ENCODE measurements at places on chromosomes 2 and 18. TPM values are rescaled to one million over a fixed set of nuclear protein-coding genes. Genes with fewer than 3 reads are reported as not detected.

FAM117B gene
- total RNA-seq = 9.8 TPM

DNA sequence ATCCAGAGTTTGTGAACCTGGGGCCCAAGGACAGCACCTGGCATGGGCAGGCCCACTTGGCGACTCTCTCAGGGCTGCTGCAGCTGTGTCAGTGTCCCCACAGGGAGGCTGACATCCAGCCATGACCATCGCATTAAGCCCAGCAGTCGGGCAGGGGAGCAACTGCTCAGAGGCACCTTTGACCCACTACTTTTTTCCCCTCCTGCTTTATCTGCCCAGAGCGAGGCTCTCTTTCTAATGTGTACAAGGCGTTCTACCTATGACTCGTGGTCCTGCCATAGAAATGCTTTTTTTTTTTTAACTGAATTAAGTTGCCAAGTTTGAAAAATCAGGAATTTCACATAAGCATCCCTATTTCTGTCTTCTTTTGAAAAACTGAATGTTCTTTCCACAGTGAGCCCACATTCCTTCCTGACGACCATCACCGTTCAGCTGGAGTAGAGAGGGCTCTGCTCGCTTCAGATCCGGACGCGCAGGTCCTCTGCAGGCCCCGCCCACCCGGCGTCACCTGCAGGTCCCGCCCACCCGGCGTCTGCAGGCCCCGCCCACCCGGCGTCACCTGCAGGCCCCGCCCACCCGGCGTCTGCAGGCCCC, 403 bp upstream of the CLUL1 start:
- peak overlapping the region; percentile 19 for H3K4me3 ChIP-seq
- H3K36me3 ChIP-seq = no peaks in the 10 kb centered on the region
- no peaks in the 10 kb centered on the region for H3K27me3 ChIP-seq
- DNase-seq = peak; percentile 28

TDRD15 gene
- total RNA-seq = not detected

TLX2 gene
- 0.72 TPM for total RNA-seq

ABHD1 gene
- 0.23 TPM for total RNA-seq

- H3K27ac ChIP-seq = no peak overlapping the region
- DNase-seq = no peak
- peaks cover 4% of the 10 kb centered on the region for H3K4me1 ChIP-seq
- H3K27me3 ChIP-seq = no peaks in the 10 kb centered on the region
- H3K36me3 ChIP-seq = no peaks in the 10 kb centered on the region
Measured at GRCh38 chr2:149104221-149104620, 65.7 kb downstream of the LYPD6B start.

DNA sequence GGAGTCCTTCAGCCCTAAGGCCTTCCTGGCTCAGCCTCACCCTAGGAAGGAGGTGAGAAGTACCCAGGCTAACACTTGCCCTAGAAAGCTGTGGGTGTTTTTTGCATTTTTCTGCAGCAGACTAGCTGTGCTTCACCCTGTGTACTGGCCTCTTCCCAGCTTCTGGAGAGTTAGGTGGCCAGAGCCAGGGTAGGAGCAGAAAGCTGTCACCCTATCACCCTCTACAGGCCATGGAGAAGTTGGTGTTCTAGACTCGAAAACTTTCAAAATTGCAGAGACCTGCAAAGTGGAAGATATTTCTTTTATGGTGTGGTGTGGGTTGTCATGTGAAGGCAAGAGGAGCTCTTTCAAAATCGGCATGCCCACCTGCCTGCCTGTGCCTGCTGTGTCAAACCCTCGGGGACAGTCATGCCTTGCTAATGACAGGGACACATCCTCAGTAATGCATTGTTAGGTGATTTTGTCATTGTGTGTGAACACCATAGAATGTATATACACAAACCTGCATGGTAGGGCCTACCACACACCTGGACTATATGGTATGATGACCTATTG, 29.8 kb downstream of the EHD3 start:
- no peak overlapping the region for H3K27ac ChIP-seq
- no peaks in the 10 kb centered on the region for H3K36me3 ChIP-seq
- H3K27me3 ChIP-seq = no peaks in the 10 kb centered on the region
- H3K4me1 ChIP-seq = no peaks in the 10 kb centered on the region
- H3K4me3 ChIP-seq = no peak overlapping the region
- no peak for DNase-seq

DNA sequence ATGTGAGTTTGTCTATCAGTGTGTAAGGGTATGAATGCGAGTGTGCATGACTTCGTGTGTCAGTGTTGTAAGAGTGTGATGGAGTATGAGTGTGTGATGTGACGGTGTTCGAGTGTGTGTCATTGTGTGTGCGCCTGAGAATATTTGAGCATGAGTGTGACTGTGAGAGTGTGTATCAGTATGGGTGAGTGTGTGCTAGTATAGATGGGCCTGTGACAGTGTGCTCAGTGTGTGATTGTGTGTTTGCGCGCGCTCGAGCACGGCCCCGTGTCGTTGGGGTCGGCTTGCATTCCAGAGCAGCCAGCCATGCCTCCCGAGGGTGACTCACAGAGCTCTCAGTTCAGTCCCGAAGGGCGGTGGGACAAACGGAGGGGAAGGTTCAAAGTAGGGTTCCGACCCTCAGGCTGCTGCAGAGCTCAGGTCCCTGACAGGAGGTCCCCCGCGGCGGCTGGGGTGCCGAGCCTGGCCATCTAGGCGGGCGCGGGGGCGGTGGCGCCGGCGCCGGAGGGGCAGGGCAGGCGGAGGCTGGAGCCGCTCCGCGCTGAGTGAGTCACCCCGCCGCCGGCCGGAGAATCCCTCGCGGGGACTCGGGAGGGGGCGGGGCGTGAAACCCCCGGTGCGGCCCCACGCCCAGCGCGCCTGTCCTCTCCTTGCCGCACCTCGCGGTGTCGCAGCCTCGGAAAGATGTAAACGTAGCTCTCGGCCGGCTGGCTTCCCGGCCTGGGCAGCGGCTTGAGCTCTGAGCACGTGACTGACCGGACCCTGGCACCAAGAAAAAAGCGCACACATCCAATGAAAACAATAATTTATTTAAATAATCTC, 3.8 kb downstream of the DLX2 start:
- peak overlapping the region; percentile 8 for H3K27ac ChIP-seq
- peak; percentile 90 for DNase-seq
- H3K36me3 ChIP-seq = no peaks in the 10 kb centered on the region
- 0 out of 2 replicates have a peak, but pooled peaks cover 2% of the 10 kb centered on the region for H3K27me3 ChIP-seq

- no peaks in the 10 kb centered on the region for H3K27me3 ChIP-seq
- no peak for DNase-seq
- H3K4me1 ChIP-seq = peaks cover 2% of the 10 kb centered on the region
- no peaks in the 10 kb centered on the region for H3K36me3 ChIP-seq
Measured at GRCh38 chr2:69575926-69576325, 67.6 kb downstream of the AAK1 start.

DNA sequence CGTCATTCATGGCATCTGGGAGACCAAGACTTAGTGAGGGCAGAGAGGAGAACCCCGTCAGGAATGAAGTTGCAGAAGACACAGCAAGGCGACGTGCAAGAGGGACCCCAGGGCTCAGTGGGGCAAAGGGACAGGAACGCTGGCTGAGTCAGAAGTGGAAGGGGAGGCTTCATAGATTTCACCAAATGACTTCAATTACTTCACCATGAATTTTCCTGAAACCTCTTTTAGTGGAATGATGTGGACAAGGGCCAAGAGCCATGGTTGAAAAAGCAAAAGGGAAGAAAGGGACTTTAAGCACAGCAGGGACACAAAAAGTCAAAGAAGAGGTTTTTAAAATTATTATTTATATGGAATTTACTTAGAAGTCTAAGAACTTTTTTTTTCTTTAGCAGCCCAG, 141.6 kb upstream of the PID1 start:
- H3K4me3 ChIP-seq = no peak overlapping the region
- no peak for DNase-seq
- peaks cover 8% of the 10 kb centered on the region for H3K4me1 ChIP-seq

DNA sequence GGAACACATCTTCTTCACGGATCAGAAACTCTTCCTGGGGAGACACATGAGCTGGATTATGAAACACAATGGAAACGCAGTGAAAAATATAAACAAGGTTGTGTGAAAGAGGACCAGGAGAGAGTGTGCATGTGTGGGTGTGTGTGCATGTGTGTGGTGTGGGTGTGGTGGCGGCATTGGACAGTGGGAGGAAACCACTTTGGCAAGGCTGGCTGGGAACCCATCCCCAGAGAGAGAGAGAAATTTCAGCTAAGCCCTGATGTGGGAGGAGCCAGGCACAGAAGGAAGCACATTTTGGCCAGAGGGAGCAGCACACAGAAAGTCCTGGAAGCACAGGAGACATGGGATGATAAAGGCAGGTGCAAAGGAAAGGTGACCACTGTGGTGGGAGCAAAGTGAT, 147.6 kb upstream of the COPS8 start:
- no peak for DNase-seq
- H3K27ac ChIP-seq = no peak overlapping the region
- no peaks in the 10 kb centered on the region for H3K4me1 ChIP-seq
- no peaks in the 10 kb centered on the region for H3K27me3 ChIP-seq

GRCh38 chr18:79584491-79585394, 94.9 kb upstream of the CTDP1 start:
- H3K27me3 ChIP-seq = no peaks in the 10 kb centered on the region
- DNase-seq = no peak

GRCh38 chr2:73746015-73746876, 9.1 kb upstream of the TPRKB start:
- no peak for DNase-seq
- H3K27ac ChIP-seq = no peak overlapping the region
- no peaks in the 10 kb centered on the region for H3K4me1 ChIP-seq
- no peaks in the 10 kb centered on the region for H3K27me3 ChIP-seq

MOGAT1 gene
- not detected for total RNA-seq

GRCh38 chr2:37858400-37858711, 66.7 kb upstream of the RMDN2 start:
- no peaks in the 10 kb centered on the region for H3K27me3 ChIP-seq
- H3K4me3 ChIP-seq = no peak overlapping the region
- DNase-seq = no peak

GRCh38 chr2:91839904-91840868, 3031.0 kb upstream of the TEKT4 start:
- no peak overlapping the region for H3K27ac ChIP-seq
- H3K4me1 ChIP-seq = no peaks in the 10 kb centered on the region
- no peaks in the 10 kb centered on the region for H3K36me3 ChIP-seq
- H3K27me3 ChIP-seq = no peaks in the 10 kb centered on the region
- no peak for DNase-seq
- no peak overlapping the region for H3K4me3 ChIP-seq

DNA sequence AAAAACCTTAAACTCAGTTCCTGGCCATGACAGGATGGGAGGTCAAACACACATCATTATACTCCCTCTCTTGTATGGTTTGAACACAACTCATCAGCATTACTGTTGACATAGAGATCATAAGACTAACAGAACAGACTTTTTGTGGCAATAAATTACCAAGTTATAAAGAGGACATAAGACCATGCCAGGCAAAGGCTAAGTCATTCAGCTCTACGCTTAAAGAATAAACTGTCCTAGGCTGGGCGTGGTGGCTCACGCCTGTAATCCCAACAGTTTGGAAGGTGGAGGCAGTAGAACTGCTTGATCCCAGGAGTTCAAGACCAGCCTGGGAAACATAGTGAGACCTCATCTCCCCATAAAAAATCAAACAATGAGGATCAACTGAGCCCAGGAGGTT, 16.4 kb downstream of the NLRC4 start:
- no peak overlapping the region for H3K4me3 ChIP-seq
- no peaks in the 10 kb centered on the region for H3K36me3 ChIP-seq
- H3K27ac ChIP-seq = no peak overlapping the region

DNA sequence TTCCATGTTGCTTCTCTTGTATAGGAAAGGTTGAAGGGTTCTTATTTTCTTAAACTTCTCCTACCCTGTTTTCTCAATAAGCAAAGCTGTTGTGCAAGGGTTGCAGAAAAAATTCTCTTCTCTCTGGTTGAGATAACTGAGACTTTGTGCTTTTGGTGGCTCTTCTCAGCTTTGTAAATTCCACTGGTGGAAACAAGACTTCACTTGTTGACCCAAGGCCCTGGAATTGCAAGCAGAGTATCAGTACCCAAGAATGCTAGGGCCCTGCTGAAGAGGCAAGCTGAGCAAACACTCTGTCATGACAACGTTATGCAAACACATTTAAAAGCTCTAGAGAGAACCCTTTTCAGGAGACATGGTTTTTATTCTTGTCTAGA, 294.7 kb upstream of the EPAS1 start:
- peak; percentile 71 for DNase-seq
- no peaks in the 10 kb centered on the region for H3K36me3 ChIP-seq
- no peaks in the 10 kb centered on the region for H3K27me3 ChIP-seq
- peak overlapping the region; percentile 67 for H3K27ac ChIP-seq
- H3K4me1 ChIP-seq = peaks cover 41% of the 10 kb centered on the region

DNA sequence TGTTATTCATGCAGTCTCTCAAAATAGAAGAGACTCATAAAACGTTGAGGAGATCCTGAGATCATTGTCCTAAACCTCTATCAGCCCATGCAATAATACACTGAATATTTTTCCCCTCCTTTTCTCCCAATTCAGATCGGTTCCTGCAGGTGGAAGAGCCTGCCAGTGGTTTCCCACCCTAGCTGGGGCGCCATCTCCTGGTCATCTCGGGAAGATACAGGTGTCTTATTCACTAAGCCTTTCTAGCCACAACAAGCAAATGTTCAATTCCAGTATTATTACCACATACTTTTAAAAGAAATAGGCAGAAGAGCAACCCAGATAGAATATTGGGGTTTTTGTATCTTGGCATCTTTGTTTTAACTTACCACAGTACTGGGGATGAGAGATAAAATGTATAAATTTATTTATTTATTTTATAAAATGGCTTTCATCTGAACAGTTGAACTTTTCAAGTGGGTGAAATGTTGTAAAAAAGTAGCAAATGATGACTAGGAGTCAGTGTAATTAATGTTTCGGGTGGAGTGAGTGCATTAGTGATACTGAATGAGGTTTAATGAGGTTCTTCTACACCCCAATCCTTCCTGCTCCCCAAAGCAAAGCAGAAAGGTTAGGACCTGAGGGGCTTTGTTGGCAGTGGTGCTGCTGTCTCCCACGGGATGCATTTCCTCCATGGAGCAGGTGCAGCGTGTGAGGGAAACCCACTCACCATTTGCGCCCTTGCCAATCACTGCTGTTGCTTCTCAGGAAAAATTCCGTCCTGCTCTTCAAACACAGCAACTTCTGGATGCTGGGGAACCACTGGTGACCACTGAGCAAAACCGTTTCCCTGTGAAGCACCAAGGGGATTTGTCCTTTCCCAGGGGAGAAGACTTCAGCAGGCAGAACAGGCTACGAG, 147.1 kb upstream of the FHL2 start:
- H3K36me3 ChIP-seq = no peaks in the 10 kb centered on the region
- peaks cover 3% of the 10 kb centered on the region for H3K4me1 ChIP-seq
- H3K27me3 ChIP-seq = no peaks in the 10 kb centered on the region
- peak; percentile 80 for DNase-seq

- no peaks in the 10 kb centered on the region for H3K36me3 ChIP-seq
- no peak overlapping the region for H3K4me3 ChIP-seq
- no peak overlapping the region for H3K27ac ChIP-seq
- DNase-seq = no peak
- H3K27me3 ChIP-seq = no peaks in the 10 kb centered on the region
Measured at GRCh38 chr2:14543284-14543683, 89.2 kb upstream of the LRATD1 start.

GRCh38 chr2:144464730-144465129, 55.2 kb downstream of the ZEB2 start:
- H3K27me3 ChIP-seq = peaks cover 13% of the 10 kb centered on the region
- H3K27ac ChIP-seq = no peak overlapping the region
- H3K36me3 ChIP-seq = no peaks in the 10 kb centered on the region
- peak; percentile 50 for DNase-seq
- no peaks in the 10 kb centered on the region for H3K4me1 ChIP-seq
- H3K4me3 ChIP-seq = no peak overlapping the region
